ENCODE measurements at places on chromosomes 6 and 20.

DNA sequence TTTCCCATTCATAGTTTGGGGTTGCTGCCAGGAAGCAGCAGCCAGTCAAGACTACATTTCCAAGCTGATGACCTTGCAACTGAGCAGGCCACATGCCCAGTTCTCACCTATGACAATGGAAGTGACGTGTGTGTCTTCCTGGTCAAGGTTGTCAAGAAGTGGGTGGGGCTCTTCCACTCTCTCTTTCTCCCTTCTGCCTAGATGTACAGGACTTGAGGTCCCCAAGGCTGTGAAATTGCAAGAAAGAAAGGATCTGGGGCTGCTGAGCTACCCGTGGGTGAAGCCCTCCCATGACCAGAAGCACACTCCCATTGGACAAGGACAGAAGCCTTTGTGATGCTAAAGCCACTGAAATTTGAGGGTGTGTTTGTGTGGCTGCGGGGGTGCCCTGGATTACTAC lies 175.1 kb downstream of the LINC00237 start:
- H3K4me3 ChIP-seq: no peak overlapping the region
- H3K27me3 ChIP-seq: no peaks in the 10 kb centered on the region
- no peak for DNase-seq
- no peaks in the 10 kb centered on the region for H3K4me1 ChIP-seq
- no peak overlapping the region for H3K27ac ChIP-seq

GRCh38 chr20:34578025-34578424 lies 19.5 kb downstream of the MAP1LC3A start:
- no peak overlapping the region for H3K27ac ChIP-seq
- H3K27me3 ChIP-seq: no peaks in the 10 kb centered on the region
- no peak overlapping the region for H3K4me3 ChIP-seq
- H3K36me3 ChIP-seq: peaks cover 23% of the 10 kb centered on the region
- DNase-seq: no peak

- no peaks in the 10 kb centered on the region for H3K27me3 ChIP-seq
- DNase-seq: no peak
- H3K27ac ChIP-seq: no peak overlapping the region
- H3K4me1 ChIP-seq: no peaks in the 10 kb centered on the region
- H3K36me3 ChIP-seq: no peaks in the 10 kb centered on the region
- no peak overlapping the region for H3K4me3 ChIP-seq
Observed at GRCh38 chr6:39843305-39844020, 51.3 kb downstream of the DAAM2 start.

DNA sequence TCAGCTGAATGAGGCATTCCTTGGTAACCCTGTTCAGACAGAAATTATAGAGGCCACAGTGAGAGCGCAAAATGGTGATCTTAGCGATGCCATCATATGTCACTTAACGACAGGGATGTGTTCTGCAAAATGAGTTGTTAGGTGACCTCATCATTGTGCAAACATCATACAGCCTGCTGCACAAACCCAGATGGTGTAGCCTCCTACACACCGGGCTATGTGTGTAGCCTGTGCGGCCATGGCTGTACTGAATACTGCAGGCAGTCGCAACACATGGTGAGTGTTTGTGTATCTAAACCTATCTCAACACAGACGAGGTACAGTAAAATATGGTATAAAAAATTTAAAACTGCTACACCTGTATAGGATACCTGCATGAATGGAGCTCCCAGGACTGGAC lies 234.1 kb upstream of the PMEPA1 start:
- H3K4me3 ChIP-seq: no peak overlapping the region
- no peaks in the 10 kb centered on the region for H3K36me3 ChIP-seq
- no peak overlapping the region for H3K27ac ChIP-seq
- no peaks in the 10 kb centered on the region for H3K27me3 ChIP-seq
- no peaks in the 10 kb centered on the region for H3K4me1 ChIP-seq
- DNase-seq: no peak

DNA sequence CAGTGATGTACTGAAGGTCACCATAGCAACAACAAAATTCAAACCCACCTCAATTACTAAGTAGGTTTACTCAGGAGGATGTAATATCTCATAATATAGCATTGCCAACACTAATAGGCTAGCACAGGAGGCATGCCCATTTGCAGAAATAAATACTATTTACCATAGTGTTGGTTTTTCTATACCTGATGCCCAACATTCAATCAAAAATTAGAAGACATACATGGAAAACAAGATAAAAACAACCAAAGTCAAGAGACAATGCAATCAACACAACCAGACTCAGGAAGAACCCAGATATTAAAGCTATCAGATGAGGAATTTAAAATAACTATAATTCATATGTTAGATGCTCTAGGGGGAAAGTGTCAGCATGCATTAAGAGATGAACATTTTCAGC lies 14.3 kb upstream of the TXNDC5 start:
- DNase-seq: no peak
- no peak overlapping the region for H3K4me3 ChIP-seq
- H3K4me1 ChIP-seq: 0 out of 2 replicates have a peak, but pooled peaks cover 3% of the 10 kb centered on the region
- H3K27ac ChIP-seq: no peak overlapping the region
- H3K27me3 ChIP-seq: no peaks in the 10 kb centered on the region

- no peak for DNase-seq
- no peaks in the 10 kb centered on the region for H3K4me1 ChIP-seq
- no peaks in the 10 kb centered on the region for H3K36me3 ChIP-seq
- no peaks in the 10 kb centered on the region for H3K27me3 ChIP-seq
- no peak overlapping the region for H3K4me3 ChIP-seq
Observed at GRCh38 chr20:48215536-48215935, 430.3 kb upstream of the SULF2 start.

GRCh38 chr6:55433446-55434130 lies 106.3 kb downstream of the GFRAL start:
- no peak overlapping the region for H3K27ac ChIP-seq
- DNase-seq: no peak
- H3K27me3 ChIP-seq: no peaks in the 10 kb centered on the region
